NK-92 treated with Interleukin-12 subunit alpha and Interleukin-12 subunit beta, amount 100 ng/mL, for 24 hours (cell line): ENCODE measurements at places on chromosomes 11 and 22.

DNA sequence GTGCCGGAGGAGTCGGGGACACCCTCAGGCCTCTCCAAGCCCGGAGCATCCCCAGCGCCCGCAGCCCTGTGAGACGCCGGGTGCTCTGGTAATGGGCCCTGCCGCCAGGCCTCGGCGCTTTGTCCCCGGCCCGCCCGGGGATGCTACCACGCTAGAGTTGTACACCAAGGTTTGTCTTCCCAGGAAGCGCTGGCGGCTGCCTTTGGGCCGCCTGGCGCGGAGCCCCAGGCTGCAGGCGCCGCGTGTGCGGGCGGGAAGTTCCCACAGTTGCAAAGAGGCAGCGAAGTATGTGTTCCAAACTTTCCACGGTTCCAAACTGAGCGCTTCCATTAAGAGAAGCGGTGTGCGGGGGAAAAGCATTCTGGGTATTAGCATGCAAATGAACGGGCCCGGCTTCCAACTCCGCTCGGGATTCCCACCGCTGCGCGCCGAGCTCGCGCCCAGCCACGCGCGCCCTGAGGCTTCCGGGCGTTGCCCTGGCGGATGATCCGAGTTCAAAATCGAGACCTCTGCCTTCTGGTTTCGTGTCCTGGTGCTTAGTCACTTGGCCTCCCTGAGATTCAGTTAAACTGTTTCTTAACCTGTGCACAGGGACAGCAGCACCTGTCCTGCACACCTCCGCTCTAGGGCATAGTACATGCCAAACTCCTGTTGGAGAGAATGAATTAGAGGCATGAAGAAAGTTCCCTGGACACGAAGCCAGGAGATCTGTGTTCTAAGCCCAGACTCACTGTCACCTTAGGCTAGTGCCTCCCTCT, 1.3 kb upstream of the PATZ1 start:
- no peak for DNase-seq

DNA sequence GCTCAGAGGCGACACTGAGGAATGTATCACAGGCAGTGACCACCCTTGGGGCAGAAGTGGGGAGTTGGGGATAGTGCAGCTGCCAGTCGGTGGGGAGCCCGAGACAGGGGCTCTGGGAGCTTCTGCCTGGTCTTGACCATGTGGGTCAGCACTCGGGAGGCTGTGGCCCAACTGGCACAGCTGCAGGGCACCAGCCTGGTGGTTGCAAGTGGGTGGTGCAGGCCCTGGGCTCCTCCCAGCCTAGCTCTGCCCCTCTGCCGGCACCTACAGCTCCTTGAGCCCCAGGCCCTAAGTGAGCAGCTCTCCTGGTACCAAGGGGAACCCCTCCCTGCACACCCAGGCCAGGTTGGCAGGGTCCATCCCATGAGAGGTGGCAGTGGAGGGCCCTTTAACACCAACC, 12.6 kb upstream of the RASL10A start:
- DNase-seq = no peak

- no peak for DNase-seq
Measured at GRCh38 chr11:65382804-65383368, 440 bp upstream of the SLC25A45 start.

DNA sequence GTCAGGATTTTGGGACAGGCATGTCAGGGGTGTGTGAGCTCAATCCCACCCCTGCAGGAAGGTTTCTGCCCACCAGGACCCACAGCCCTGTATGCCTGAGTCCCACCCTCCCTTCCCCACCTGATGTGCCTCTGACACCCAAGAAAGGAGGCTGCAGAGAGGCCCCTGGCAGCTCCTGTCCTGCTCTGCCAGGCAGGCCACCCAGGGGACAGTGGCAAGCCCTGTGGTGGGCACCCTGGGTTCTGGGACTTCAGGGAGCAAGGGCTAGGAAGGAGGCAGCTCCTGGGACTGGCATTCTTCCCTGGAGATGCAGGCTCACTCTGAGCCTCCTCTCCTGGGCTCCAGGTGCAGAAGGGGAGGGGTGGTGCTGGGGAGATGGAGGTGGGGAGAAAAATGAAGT, 234.5 kb upstream of the B3GAT1 start:
- no peak for DNase-seq

GRCh38 chr11:86663761-86664160, 8.7 kb downstream of the ME3 start:
- DNase-seq = no peak

DNA sequence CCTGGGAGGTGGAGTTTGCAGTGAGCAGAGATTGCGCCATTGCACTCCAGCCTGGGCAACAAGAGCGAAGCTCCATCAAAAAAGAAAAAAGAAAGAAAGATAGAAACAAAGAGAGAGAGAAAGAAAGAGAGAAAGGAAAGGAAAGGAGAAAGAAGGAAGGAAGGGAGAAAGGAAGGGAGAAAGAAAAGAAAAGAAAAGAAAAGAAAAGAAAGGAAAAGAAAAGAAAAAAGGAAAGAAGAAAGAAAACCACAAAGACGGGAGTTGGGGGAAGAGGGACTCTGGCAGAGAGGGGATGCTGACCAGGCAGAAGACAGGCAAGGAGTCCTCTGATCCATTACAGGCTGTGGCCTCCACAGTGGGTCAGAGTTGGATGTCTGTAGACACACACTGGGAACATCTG, 18.8 kb upstream of the SLCO2B1 start:
- DNase-seq = no peak

DNA sequence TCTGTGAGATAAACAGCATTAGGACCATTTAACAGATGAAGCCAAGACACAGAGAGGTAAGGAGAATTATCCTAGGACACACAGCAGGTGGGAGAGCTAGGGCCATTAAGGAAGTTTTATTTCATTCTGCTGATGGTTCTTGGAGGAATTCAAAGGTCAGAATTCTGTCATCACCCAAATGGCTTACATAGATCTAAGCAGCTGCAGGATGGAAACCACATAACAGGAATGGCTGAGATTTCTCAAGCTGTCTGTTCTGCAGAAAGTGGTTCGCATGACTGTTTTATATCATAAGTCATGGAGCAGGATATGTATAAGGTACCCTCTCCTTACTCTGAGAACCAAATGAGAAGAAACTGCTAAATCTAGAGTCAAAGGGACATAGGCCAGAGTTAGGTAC, 163.2 kb upstream of the NARS2 start:
- no peak for DNase-seq

DNA sequence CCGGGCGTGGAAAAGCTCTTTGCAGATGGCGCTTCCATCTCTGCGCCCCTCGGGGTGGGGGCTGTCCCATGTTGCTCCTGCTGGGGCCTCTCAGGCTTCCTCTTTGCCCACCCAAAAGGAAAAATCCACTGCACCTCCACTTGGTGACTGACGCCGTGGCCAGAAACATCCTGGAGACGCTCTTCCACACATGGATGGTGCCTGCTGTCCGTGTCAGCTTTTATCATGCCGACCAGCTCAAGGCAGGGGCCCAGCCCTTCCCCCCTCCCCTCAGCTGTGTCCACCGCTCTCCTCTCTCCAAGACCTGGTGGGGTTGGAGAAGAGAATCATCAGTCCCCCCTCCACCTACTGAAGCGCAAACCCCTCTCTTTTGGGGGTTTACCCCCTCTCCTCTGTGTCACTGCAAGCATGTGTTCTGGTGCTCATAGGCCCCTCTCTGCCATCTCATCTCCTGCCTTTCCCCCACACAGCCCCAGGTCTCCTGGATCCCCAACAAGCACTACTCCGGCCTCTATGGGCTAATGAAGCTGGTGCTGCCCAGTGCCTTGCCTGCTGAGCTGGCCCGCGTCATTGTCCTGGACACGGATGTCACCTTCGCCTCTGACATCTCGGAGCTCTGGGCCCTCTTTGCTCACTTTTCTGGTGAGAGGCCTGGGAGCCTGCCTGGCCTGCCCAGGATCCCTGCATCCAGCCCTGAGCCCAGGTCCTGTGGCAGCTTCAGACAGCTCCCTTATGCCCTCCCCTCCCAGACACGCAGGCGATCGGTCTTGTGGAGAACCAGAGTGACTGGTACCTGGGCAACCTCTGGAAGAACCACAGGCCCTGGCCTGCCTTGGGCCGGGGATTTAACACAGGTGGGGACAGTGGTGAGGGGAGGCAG, 1.8 kb downstream of the LARGE2 start:
- DNase-seq = no peak

GRCh38 chr11:37230865-37231264, 632.8 kb upstream of the RAG2 start:
- DNase-seq = no peak

GRCh38 chr22:41862530-41863266, 29.8 kb downstream of the SREBF2 start:
- no peak for DNase-seq

DNA sequence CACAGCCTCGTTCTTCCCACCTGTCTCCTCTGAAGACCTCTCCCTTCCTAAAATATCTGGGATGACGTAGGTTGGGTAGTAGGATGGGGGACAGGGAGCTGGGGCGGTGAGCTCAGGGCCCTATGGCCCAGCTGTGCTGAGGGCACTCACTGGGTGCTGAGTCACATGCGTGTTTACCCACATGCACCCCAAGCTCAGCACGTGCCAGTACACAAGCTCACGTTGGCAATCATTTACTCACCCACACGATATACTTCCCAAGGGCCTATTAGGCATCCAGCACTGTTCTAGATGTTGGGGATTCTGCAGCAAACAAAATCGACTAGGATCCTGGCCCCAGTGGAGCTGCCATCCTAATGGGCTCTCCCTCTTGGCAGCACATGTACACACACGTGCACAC, 28.7 kb downstream of the ARAP1 start:
- no peak for DNase-seq

DNA sequence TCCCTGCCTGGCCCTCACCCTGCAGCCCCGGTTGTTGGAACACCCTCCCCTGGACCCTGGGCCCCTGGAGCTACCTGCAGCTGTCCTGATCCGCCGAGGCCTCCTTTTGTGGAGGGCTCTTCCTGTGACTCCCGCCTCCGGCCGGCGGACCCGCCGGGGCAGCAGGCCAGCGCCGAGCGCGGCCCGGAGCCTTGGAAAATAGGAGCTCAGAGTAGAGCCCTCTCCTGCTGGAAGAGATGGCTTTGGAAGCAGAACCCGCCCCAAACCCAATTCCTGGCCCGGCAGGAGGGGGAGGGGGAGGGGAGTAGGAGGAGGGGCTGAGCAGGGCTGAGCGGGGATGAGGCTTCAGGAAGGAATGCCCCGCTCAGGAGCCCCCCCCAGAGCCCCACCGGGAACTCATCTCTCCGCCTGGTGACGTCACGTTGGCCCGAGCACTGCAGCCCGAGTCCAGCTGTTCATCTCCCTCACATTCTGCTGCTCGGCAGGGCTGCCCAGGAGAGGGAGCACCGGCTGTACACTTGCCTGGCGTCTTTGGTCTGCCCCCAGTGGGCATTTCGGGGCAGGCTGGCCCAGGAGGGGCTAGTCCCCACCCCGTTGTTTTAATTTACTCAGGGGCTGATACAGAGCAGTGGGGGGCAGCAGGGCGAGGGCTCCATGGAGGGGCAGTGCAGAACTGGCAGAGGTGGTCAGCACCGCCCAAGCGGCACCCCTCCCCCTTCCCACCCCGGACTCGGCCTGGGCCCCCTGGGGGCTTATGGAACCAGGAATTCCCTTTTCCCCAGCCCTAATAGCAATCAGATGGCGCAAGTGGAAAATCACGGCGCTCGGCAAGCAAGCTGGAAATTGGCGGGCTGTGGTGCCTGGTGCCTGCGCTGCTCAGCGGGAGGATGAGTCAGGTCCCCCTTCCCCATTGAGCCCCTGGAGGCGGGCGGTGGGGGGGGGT, at the start of gene MRGPRF:
Gene MRGPRF, minus strand, starts transcription at position 238 of the 943 bp plus-strand sequence. CDS start 3,345 bp downstream, outside the sequence.
- DNase-seq = no peak

DNA sequence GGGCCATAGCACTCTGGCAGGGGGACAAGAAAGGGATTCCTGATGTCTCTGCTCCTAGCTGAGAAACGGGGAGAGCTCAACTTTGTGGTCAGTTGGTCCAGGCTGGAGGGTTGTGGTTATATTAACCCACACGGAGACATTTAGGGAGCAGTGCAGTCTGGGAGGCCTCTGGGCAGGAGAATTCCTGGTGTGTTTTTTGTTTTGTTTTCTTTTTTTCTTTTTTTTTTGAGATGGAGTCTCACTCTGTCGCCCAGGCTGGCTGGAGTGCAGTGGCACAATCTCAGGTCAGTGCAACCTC, 88.0 kb upstream of the SHISAL1 start:
- no peak for DNase-seq

GRCh38 chr11:107508201-107508857, 50.7 kb upstream of the CWF19L2 start:
- DNase-seq = no peak

DNA sequence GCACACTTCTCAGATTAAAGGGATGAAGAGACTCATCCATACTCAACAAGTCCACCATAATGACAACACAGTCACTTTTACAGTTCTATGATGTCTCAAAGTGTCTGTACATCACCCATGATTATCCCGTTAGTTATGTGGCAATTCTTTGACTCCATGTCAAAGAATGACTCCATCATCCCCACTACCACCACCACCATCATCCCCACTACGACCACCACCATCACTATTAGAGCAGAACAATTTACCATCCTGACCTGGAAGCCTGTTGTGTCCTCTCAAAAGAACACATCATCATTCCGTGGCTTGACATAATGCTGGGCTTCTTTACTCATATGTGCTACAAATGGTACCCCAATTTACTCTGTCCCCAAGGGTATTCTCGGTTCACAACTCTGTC, 13.7 kb downstream of the PRR5L start:
- no peak for DNase-seq

DNA sequence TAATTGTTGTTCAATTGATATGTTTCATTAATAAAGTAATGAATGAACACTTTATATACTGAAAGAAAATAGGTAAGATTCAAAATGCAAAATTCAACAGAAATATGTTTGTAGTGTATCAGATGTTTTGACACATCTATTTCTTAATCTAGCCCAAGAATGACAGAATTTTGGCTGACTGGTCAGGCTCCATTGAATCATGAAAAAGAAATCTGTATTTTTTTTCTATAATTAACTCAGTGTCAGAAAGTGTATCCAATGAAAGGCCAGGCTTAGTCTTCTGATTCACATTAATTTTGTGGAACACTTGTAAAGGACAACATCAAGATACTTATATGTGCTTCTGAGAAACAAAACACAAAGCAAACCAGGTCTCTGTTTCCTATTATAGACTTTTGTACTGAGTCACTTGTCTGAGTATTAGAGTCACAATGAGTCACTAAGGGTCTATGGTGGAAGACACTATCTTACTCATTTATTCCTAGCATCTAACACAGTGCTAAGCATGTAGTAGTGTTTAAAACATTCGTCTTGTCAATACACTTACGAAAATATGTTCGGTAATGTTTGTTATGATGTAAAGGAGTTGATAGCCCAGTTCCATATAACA, 297.7 kb upstream of the CCDC90B start:
- no peak for DNase-seq

- peak; percentile 41 for DNase-seq
Measured at GRCh38 chr22:46934746-46935491, 172.5 kb downstream of the TBC1D22A start.
